ENCODE measurements at places on chromosomes 4 and X. TPM values are rescaled to one million over a fixed set of nuclear protein-coding genes. Genes with fewer than 3 reads are reported as not detected.

GRCh38 chr4:98939438-98939837, 10.5 kb upstream of the EIF4E start:
- H3K27ac ChIP-seq, result no peak overlapping the region
- peaks cover 2% of the 10 kb centered on the region for H3K4me1 ChIP-seq
- H3K4me3 ChIP-seq, result no peak overlapping the region
- DNase-seq, result no peak
- H3K36me3 ChIP-seq, result peaks cover 6% of the 10 kb centered on the region

DNA sequence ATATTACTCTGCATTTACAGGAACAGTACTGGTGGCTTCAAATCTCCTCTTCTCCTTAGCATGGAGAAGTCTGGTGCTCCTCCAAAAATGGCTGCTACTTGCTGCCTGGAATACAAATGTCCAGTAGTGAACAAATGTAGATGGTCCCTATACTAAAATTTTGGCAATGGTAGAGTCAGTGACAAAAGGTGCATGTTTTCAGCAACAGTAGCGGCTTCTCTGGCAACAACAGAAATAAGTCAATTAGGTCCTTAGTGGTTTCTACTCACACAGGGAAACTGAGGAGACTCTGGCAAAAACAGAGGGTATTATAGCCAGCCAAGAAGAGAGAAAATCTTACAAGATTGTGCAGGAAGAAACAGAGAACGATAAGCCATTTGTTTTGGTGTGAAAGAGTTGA, 1368.4 kb upstream of the ADGRL3 start:
- DNase-seq, result no peak
- no peaks in the 10 kb centered on the region for H3K27me3 ChIP-seq
- no peaks in the 10 kb centered on the region for H3K36me3 ChIP-seq
- H3K27ac ChIP-seq, result no peak overlapping the region
- no peak overlapping the region for H3K4me3 ChIP-seq

DNA sequence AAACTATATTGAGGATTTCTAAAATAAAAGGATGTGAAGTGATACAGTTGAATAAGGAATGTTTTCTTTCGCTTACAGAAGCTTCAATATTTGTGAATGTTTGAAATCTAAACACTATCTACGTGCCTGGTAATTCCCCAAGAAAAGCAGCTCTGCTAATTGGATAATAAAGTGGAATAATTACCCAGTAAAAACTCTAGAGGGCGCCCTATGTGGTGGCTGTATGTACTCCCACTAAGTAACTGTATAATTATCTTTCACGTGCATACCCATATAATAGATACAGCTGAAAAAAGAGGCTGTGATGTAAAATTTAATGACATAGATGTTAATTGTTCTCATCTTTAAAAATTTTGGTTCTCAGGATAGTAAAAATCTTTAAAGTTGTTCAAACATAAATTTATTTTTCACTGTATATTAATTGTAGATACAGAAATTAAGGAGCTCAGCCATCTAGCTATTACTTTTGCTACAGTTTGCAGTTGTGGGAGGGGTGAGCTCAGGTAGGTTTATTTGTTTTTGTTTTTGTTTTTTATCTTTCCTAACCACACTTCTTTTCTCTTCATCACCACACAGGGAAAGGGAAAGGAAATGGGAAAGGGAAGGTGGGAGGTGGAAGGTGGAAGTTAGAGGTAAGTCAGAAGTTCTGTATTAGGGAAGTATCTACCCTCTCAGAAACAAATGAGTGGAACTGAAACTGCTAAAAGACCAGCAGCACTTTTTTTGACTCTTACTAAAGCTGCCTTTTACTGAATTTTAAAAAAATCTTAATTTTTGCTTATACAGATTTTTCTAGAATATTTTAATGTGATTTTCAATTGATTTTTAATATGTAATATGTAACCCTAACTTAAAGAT, 151.7 kb upstream of the RPS6KA6 start:
- no peaks in the 10 kb centered on the region for H3K36me3 ChIP-seq
- H3K27me3 ChIP-seq, result no peaks in the 10 kb centered on the region
- no peak overlapping the region for H3K27ac ChIP-seq
- peaks cover 12% of the 10 kb centered on the region for H3K4me1 ChIP-seq
- DNase-seq, result no peak

DNA sequence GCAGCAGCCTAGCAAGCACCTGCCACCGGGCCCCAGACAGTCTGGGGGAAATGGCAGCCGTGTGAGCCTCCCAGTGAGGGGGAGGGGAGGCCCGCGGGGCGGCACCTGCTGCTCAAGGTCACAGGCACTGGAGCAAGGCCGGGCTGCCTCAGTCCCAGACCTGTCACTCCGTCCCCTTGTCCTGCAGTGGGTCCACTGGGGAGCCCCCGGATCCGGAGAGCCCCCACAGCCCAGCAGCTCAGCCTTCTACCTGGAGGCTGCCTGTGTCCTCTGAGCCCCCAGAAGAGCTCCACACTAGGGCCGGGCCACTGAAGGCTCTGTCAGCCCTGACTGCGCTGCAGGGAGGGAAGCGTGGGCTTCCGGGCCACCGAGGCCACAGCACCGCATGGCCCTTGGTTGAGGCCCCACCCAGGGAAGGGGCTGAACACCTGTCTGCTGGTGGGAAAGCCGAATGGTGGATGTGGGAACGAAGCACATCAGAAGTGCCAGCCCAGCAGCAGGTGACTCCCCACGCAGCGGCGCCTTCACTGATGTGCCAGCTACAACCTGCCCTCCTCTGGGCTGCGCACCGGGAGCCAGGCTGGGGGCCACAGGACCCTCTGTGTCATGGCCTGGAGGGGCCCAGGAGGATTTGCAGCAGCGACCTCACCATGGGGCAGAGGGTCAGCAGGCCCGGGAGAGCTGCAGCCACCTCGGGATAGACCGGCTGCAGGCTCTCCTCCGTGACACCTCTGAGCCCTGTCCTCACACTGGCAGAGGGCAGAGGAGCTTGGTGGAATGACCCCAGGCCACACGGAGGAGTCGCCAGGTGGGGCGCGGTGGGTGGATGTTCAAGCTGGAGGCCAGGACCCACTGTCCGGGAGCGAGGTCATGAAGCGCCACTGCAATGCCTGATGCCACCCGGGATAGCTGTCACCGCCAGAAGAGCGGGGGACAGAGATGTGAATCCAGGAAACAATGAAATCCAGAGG, 35.0 kb upstream of the MXD4 start:
- H3K36me3 ChIP-seq, result peaks cover 6% of the 10 kb centered on the region
- H3K4me3 ChIP-seq, result no peak overlapping the region
- H3K4me1 ChIP-seq, result peaks cover 5% of the 10 kb centered on the region
- peaks cover 8% of the 10 kb centered on the region for H3K27me3 ChIP-seq

DNA sequence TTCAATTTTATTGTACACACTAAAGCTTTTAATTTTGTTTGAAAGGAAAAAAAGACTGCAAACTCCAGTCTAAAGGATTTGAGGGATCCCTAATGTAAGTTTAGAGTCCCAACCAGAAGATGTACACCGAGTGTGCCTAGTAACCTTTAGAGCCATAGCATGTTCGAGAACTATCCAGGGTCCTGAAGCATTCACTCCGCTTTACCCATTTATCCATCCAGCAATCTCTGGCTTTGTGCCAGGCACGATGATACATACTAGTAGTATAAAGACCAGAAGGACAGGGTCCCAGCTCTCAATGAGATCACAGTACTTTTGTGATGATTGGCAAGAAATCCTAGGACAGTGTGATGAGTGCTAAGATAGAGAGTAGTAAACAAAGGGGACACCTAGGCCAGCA, 168.7 kb downstream of the STK32B start:
- no peaks in the 10 kb centered on the region for H3K36me3 ChIP-seq
- H3K27me3 ChIP-seq, result no peaks in the 10 kb centered on the region
- DNase-seq, result no peak

GRCh38 chrX:102978594-102978993, 41.5 kb downstream of the RAB40AL start:
- peaks cover 6% of the 10 kb centered on the region for H3K4me1 ChIP-seq
- H3K4me3 ChIP-seq, result no peak overlapping the region
- H3K27me3 ChIP-seq, result peaks cover 9% of the 10 kb centered on the region
- no peak for DNase-seq
- no peak overlapping the region for H3K27ac ChIP-seq

- no peak overlapping the region for H3K4me3 ChIP-seq
- no peak overlapping the region for H3K27ac ChIP-seq
- H3K36me3 ChIP-seq, result no peaks in the 10 kb centered on the region
- peaks cover 3% of the 10 kb centered on the region for H3K4me1 ChIP-seq
- DNase-seq, result no peak
- peaks cover 2% of the 10 kb centered on the region for H3K27me3 ChIP-seq
Measured at GRCh38 chr4:140726776-140727500, 29.2 kb downstream of the TBC1D9 start.

DNA sequence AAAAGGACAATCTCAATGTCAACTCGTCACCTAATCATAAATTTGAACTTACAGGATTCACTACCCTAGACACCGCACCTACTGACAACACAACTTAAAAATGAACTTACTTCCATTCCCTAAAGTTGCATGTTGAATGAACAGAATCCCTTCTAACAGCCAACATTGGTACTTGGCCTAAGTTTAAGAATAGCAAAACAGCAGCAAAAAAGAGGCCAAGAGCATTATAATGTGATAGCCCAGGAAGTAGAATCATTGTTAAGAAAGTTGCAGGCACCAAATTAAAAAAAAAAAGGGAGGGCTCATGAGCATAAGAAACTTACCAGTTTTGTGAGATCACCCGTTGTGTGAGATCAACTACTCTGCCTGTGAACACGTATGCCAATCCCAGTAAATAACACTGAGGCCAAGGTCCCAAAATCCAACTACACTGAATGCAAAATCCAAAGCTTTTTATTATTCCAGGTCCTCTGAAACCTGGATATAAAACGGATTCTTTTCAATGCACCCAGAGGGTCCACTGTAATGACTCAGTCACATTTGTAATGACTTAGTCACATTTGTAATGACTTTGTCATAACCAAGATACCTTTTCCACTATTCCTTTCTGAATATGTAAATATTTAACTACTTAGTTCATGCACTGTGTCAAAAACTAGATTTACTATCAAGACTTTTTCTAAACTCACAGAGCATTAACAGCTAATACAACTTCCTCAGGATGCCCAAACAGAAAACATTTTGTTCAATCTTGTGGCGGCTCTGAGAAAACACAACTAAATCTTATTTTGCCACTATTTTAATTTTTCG, 6.8 kb downstream of the HNRNPDL start:
- H3K27ac ChIP-seq, result no peak overlapping the region
- DNase-seq, result no peak
- peaks cover 52% of the 10 kb centered on the region for H3K36me3 ChIP-seq
- H3K4me1 ChIP-seq, result peaks cover 31% of the 10 kb centered on the region

DNA sequence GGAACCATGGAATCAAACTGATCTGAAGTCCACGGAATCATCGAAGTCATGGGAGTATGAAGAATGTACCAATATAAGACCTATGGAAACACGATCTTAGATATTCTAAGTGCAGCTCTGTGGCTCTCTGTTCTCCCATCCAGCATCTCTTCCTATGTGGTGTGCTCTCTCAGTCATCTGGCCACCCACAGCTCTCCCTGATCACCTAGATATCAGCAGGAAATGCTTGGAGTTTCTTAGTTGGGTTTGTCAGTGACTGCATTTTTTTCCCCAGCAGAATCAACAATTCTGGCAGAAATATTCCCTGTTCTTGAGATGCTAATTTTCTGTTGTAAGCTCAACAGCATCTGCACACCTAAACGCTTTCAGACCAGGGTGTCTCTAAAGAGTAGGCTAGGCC, 94.1 kb downstream of the GC start:
- no peaks in the 10 kb centered on the region for H3K4me1 ChIP-seq
- no peaks in the 10 kb centered on the region for H3K36me3 ChIP-seq
- no peak overlapping the region for H3K4me3 ChIP-seq

DNA sequence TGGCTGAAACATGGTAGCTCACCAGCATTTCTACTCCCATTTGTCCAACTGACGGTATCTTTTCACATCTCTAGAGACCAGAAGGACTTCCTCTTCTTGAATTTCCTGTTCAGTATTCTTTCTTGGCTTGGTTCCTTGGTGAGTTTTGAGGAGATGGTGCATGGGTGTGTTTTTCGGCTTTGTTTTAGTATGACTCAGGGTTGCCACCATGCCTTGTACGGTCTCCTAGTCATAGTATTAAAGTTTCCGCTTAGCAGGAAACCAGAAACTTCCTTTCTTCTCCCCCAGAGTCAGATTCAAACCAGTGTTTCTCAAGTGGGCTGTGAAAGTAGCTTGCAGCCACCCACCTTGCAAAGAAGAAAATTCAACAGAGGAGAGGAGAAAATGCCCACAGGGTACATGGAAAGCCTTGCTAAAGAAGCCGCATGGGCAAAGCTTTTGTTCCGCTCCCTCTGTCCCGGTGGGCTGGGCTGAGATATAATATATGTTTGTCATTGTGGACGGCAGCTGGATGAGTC, 5.7 kb downstream of the CD99 start:
- H3K27ac ChIP-seq, result peak overlapping the region; percentile 91
- peak overlapping the region; percentile 79 for H3K4me3 ChIP-seq
- peaks cover 23% of the 10 kb centered on the region for H3K27me3 ChIP-seq

- DNase-seq, result no peak
- H3K4me1 ChIP-seq, result peaks cover 9% of the 10 kb centered on the region
- H3K27me3 ChIP-seq, result no peaks in the 10 kb centered on the region
Measured at GRCh38 chr4:169139021-169139420, 129.0 kb upstream of the CBR4 start.

DNA sequence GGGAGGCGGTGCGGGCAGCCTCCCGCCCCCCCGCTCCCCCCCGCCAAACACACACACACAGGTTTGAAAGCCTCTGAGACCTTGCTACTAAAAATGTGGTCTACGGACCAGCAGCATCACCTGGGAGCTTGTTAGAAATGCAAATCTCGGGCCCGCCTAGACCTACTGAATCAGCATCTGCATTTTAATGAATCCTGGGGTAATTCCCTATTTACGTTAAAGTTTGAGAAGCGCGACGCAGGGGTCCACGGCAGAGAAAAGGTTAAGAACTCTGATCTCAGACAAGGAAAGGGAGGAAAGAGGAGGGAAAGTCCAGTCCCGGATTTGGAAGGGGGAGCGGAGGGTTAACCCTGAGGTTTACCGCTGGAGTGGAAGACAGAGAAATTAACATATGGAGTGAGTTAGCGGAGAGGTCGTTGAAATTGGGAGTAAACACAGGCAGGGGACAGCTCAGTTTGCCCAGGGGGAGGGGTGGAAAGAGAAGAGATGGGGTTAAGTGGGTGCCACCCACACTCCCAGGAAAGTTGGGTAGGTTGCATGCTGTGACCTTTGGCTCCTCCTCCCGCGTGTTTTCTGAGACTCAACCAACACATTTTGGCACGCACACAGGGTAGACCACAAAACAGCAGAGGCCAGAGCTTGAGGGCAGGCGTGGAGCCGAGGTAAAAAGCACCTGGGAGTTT, 483.6 kb downstream of the BCOR start:
- no peak for DNase-seq
- H3K4me3 ChIP-seq, result peak overlapping the region; percentile 23
- no peaks in the 10 kb centered on the region for H3K36me3 ChIP-seq
- peak overlapping the region; percentile 67 for H3K27ac ChIP-seq
- no peaks in the 10 kb centered on the region for H3K27me3 ChIP-seq

Gene ZNF732
- total RNA-seq, result 2.4 TPM

Gene ATOH1
- not detected for total RNA-seq

Gene PWWP3B
- 0.21 TPM for total RNA-seq

Gene CSAG3
- 5.5 TPM for total RNA-seq

Gene NR0B1
- total RNA-seq, result not detected

Gene DGAT2L6
- total RNA-seq, result not detected
